Coronary artery (tissue), 2 donors: ENCODE measurements at places on chromosomes 11 and 22.

- no peak for DNase-seq
Measured at GRCh38 chr11:23873406-23873805, 623.4 kb upstream of the LUZP2 start.

- DNase-seq = no peak
Measured at GRCh38 chr11:35624316-35624715, 6.1 kb downstream of the FJX1 start.

- no peak for DNase-seq
Measured at GRCh38 chr11:959027-959426, 33.4 kb downstream of the AP2A2 start.

GRCh38 chr11:77884829-77885190, 63.9 kb downstream of the AAMDC start:
- DNase-seq = no peak

DNA sequence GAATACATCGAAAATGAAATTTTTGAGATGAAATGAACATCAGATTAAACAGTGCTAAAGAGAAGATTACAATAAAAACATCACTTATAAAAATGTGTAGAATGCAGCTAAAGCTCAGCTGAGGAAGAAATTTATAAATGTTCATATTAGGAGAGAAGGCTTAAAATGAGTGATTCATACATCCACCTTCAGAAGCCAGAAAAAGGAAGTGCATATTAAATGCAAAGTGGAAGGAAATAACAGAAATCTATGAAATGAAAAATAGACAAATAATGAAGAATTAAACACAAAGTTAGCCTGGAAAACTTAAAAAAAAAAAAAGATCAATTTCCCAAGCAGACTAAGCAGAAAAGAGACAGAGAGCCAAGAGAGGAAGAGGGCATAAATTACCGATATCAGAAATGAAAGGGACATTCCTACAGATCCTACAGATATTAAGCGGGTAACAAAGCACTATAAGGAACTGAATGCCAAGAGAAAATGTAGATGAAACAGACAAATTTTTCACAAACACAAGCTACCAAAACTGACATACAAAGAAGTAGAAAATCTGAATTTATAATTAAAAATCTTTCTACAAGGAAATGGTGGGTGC, 7.2 kb upstream of the MOB2 start:
- no peak for DNase-seq

- no peak for DNase-seq
Measured at GRCh38 chr11:71114124-71114851, 138.1 kb downstream of the SHANK2 start.

DNA sequence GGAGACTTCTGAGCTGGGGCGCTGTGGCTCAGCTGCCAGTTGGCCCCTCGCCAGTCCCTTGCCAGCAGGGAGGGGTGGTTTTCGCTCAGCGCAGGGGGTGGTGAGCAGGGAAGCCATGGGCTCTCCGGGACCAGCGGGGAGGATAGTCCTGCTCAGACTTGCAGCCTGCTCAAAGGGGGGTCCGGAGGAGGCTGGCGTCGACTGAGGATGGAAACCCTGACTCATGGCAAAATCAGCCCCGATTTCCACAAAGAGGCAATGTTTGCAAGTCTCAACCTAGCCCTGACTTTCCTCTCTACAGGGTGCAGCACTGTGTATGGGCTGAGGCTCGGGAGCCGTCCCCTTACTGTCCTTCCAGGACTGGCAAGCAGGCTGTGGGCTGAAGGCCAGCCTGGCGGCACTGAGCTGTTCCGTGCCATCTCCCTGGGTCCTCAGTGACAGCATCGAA, 35.1 kb downstream of the FBLN1 start:
- DNase-seq = peak; percentile 86

- DNase-seq = no peak
Measured at GRCh38 chr11:2914455-2915195, 14.6 kb downstream of the PHLDA2 start.

DNA sequence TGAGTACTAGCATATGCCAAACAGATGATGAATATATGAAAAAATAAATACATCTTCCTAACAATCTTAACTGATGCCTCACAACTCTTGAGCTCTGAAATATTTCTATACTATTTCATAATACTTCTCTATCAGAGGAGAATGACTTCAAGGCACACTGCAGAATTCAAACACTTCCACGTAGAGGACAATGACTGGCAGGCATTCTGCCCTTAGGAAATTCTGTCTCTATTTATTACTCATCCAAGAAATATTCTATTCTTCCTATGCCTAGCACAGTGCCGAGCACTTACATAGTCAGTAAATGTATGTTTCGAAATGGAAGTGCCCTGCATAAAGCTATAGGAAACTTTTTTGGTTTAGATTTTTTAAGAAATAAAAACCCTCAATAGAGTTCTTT, 809.1 kb downstream of the DLG2 start:
- no peak for DNase-seq
